Renal pelvis (tissue), 12 donors: ENCODE measurements at places on chromosomes 13 and 19. TPM values are rescaled to one million over a fixed set of nuclear protein-coding genes. Genes with fewer than 3 reads are reported as not detected.

Gene ANGPTL8
- 0.19 TPM for polyA plus RNA-seq

Gene ACP5
- polyA plus RNA-seq: 12.8 TPM

Gene KCNN4
- 1.7 TPM for polyA plus RNA-seq

Gene LIM2
- polyA plus RNA-seq: 0.35 TPM

Gene IZUMO4
- polyA plus RNA-seq: 7.5 TPM

Gene S1PR2
- 12.1 TPM for polyA plus RNA-seq

Gene RGL3
- 137 TPM for polyA plus RNA-seq

Gene TMPRSS9
- polyA plus RNA-seq: 0.27 TPM

Gene KL
- 40.9 TPM for polyA plus RNA-seq

Gene GDF15
- polyA plus RNA-seq: 4.5 TPM

Gene FAAP24
- 3.3 TPM for polyA plus RNA-seq

Gene CYP2A6
- polyA plus RNA-seq: not detected

Gene SPINT2
- 385 TPM for polyA plus RNA-seq

Gene KLK2
- 0.34 TPM for polyA plus RNA-seq

Gene BRCA2
- 7.6 TPM for polyA plus RNA-seq

Gene ZSCAN4
- polyA plus RNA-seq: not detected

Gene DNMT1
- polyA plus RNA-seq: 125 TPM

Gene RNF17
- polyA plus RNA-seq: not detected

Gene SIGLEC8
- not detected for polyA plus RNA-seq

Gene CCDC8
- polyA plus RNA-seq: 50.7 TPM

Gene ARHGAP35
- 49.7 TPM for polyA plus RNA-seq

Gene CD33
- 1.8 TPM for polyA plus RNA-seq

Gene ZNF586
- 33.8 TPM for polyA plus RNA-seq

Gene NECTIN2
- 181 TPM for polyA plus RNA-seq

Gene HNRNPA1L2
- 23.8 TPM for polyA plus RNA-seq

Gene CD209
- 1.9 TPM for polyA plus RNA-seq

Gene RAP2A
- 40.1 TPM for polyA plus RNA-seq

Gene RETN
- polyA plus RNA-seq: 1.3 TPM

Gene PCDH17
- 18.0 TPM for polyA plus RNA-seq

Gene EPS8L1
- 91.8 TPM for polyA plus RNA-seq

Gene DMRTC2
- not detected for polyA plus RNA-seq

Gene QPCTL
- polyA plus RNA-seq: 9.4 TPM

Gene SIAH3
- 0.78 TPM for polyA plus RNA-seq

Gene NAPA
- 152 TPM for polyA plus RNA-seq

Gene ARHGAP33
- 26.4 TPM for polyA plus RNA-seq

Gene PSG6
- not detected for polyA plus RNA-seq

Gene ANKLE1
- 2.3 TPM for polyA plus RNA-seq

Gene LAIR1
- polyA plus RNA-seq: 3.6 TPM

Gene KCNN1
- polyA plus RNA-seq: 5.1 TPM

Gene ZNF525
- 13.4 TPM for polyA plus RNA-seq

Gene EID2
- 22.9 TPM for polyA plus RNA-seq

Gene CYP4F12
- polyA plus RNA-seq: not detected

Gene TLE6
- polyA plus RNA-seq: 8.4 TPM

Gene YJEFN3
- polyA plus RNA-seq: 12.4 TPM

Gene CLC
- polyA plus RNA-seq: 1.5 TPM

Gene NCR1
- 0.26 TPM for polyA plus RNA-seq

Gene RNF113B
- not detected for polyA plus RNA-seq

Gene CEACAM4
- polyA plus RNA-seq: not detected

Gene N4BP2L1
- polyA plus RNA-seq: 27.6 TPM

Gene PLIN5
- polyA plus RNA-seq: 3.3 TPM

Gene PRDX2
- 303 TPM for polyA plus RNA-seq

Gene OR7D2
- polyA plus RNA-seq: 0.06 TPM

Gene ZNF573
- 17.6 TPM for polyA plus RNA-seq

Gene ZNF613
- 15.1 TPM for polyA plus RNA-seq
